Testis (tissue), 5 donors: ENCODE measurements at places on chromosomes 2 and 18.

DNA sequence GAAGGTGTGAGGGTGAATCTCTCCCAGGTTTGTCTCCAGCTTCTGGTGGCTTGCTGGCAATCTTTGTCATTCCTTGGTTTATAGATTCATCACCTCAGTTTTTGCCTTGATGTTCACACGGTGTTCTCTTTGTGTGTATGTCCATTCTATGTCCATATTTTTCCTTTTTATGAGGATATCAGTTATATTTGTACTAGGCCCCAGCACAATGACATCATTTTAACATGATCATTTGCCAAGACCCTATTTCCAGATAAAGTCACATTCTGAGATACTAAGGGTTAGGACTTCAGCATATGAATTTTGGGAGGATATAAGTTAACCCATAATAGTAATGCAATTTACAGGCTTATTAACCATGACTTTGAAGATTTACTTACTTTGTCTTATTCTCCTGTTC, 649.0 kb downstream of the CPS1 start:
- no peak overlapping the region for H3K27ac ChIP-seq
- DNase-seq: no peak
- no peak overlapping the region for H3K4me3 ChIP-seq
- no peaks in the 10 kb centered on the region for H3K27me3 ChIP-seq

DNA sequence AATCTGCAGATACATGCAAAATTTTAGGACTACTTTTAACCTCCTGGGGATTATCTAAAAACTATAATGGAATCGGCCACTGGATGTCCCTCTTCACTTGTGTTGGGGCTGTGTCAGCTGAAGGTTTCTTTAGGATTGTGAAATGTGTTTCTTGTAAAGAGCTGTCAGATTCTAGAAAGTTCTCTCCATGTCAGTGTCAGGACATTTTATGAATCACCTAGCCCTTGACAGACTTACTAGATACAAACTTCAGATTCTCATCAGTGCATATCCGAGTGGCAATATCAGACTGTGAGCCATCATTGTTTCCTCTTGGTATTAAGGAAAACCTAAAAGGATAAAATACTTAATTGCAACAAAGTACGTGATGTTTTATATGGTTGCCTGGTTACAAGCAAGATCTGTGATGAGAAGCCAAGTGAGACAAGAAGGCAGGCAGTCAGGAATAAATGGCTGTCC, 107.3 kb downstream of the CPS1 start:
- H3K27ac ChIP-seq: no peak overlapping the region
- no peaks in the 10 kb centered on the region for H3K36me3 ChIP-seq
- H3K4me3 ChIP-seq: no peak overlapping the region

DNA sequence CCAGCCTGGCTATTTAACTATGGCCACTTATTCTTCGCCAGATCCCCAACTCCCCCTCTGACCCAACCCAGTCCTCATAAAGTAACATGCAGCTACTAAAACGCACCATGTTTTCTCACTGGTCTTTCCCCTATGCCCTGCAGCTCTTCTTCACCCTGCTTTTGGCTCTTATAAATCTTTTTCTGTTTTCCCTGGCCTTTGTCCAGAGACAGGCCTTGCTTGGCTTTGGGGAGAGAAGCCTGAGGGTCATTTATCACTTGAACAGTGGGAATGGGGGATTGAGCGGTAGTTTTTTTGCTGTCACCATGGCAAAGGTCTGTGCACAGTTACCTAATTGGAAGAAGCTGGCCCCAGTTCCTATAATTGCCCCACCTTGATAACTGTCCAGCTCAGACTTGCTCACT, 202.9 kb upstream of the NT5C1B start:
- DNase-seq: no peak
- H3K27ac ChIP-seq: no peak overlapping the region
- no peaks in the 10 kb centered on the region for H3K27me3 ChIP-seq
- H3K4me3 ChIP-seq: no peak overlapping the region
- H3K4me1 ChIP-seq: no peaks in the 10 kb centered on the region

DNA sequence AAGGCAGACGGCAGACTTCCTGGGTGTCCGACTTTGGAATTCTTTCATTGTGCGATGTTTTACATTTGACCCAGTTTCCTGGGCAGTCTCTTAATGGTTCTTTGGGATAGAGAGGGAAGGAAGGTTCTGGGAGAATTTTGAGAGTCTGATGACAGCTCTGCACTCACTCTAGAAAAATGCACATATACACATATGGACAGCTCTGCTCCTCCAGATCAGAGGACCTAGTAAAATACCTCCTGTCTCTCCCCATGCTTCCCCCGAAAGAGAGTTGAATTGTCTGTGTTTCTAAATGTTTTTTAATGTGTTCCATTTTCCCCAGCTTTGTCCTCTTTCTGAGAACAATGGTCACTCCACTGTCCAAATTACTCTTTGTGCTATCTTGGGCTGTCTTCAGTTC, 102.0 kb upstream of the CXCR4 start:
- no peak overlapping the region for H3K4me3 ChIP-seq
- no peaks in the 10 kb centered on the region for H3K36me3 ChIP-seq
- no peaks in the 10 kb centered on the region for H3K27me3 ChIP-seq
- no peaks in the 10 kb centered on the region for H3K4me1 ChIP-seq
- H3K27ac ChIP-seq: no peak overlapping the region

- H3K27me3 ChIP-seq: no peaks in the 10 kb centered on the region
- no peak overlapping the region for H3K4me3 ChIP-seq
- no peaks in the 10 kb centered on the region for H3K4me1 ChIP-seq
- H3K27ac ChIP-seq: no peak overlapping the region
- H3K36me3 ChIP-seq: no peaks in the 10 kb centered on the region
Observed at GRCh38 chr2:121504316-121504715, 26.4 kb upstream of the RNU4ATAC start.

DNA sequence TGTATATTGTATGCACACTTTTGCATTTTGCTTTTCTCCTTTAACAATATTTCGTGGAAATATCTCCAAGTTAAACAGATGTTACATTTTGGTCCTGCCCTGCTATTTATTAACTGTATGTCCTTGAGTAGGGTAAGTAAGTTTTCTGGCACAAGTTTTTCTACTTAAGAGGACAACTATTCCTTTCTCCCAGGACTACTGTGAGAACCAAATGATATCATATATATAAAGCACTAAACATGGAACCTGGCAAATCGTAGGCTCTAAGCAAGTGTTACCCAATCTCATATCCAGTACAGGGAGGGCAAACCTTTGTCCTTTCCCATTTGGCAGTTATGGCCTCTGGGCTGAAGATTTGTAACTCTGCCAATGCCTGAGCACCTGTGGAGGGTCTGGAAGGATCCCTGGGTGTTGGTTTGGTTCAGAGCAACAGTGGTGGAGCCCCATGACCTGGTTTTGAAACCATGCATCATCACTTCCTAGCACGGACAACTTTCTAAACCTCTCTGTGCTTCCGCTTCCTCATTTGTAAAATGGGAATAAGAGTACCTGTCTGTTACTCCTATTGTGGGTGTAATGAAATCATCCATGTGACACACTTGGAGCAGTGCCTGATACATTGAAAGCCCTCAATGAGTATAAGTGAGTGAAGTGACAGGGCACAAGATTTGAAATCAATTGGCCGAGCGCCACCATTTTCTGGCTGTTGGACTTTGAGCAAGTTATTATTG, 28.3 kb upstream of the ICOS start:
- no peak for DNase-seq
- H3K4me1 ChIP-seq: no peaks in the 10 kb centered on the region
- no peak overlapping the region for H3K4me3 ChIP-seq
- H3K36me3 ChIP-seq: no peaks in the 10 kb centered on the region

GRCh38 chr2:41187376-41188122, 735.7 kb upstream of the SLC8A1 start:
- no peaks in the 10 kb centered on the region for H3K4me1 ChIP-seq
- no peak overlapping the region for H3K4me3 ChIP-seq
- no peak overlapping the region for H3K27ac ChIP-seq

DNA sequence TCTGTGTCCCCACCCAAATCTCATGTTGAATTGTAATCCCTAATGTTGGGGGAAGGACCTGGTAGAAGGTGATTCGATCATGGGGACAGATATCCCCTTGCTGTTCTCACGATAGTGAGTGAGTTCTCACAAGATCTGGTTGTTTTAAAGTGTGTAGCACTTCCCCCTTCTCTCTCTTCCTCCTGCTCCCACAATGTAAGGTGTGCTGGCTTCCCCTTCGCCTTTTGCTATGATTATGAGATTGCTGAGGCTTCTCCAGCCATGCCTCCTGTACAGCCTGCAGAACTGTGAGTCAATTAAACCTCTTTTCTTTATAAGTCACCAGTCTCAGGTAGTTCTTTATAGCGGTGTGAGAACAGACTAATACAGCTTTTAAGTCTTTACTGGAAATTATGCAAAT, 193.3 kb upstream of the RBBP8 start:
- H3K27ac ChIP-seq: no peak overlapping the region
- H3K27me3 ChIP-seq: no peaks in the 10 kb centered on the region
- no peak overlapping the region for H3K4me3 ChIP-seq
- DNase-seq: no peak

DNA sequence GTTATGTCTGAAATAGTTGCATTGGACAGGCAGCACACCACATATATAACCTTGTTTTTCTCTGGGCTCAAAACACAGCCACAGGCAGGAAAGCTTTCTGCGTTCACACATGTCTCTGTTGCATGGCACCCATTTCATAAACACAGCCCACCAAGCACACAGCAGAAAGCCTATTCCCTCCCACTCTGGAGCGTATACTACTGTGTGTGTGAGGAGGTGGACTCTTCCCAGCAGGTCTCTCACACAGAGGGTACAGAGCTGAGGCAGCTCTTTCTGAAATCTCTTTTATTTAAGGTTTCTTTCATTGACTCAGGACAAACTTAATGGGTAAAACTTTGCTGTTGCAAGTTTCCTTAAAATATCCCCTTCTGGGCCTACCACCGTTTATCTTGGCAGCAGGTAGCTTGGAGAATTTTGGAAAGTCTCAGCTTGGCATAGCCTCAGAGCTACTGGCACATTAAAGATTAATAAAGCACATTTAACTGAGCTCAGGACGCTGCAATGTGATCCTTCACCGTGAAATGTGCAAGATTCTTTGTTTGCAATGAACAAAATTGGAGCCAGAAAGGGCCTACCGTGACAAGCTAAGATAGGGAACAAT, 105.1 kb upstream of the NCKAP5 start:
- no peaks in the 10 kb centered on the region for H3K27me3 ChIP-seq
- H3K27ac ChIP-seq: no peak overlapping the region
- peaks cover 8% of the 10 kb centered on the region for H3K4me1 ChIP-seq
- H3K4me3 ChIP-seq: no peak overlapping the region
- H3K36me3 ChIP-seq: no peaks in the 10 kb centered on the region

GRCh38 chr2:226970362-226970761, 134.5 kb downstream of the RHBDD1 start:
- H3K4me3 ChIP-seq: no peak overlapping the region
- DNase-seq: no peak
- no peaks in the 10 kb centered on the region for H3K4me1 ChIP-seq
- no peaks in the 10 kb centered on the region for H3K27me3 ChIP-seq
- no peak overlapping the region for H3K27ac ChIP-seq

GRCh38 chr2:46382331-46383112, 85.3 kb downstream of the EPAS1 start:
- no peak overlapping the region for H3K27ac ChIP-seq
- H3K4me1 ChIP-seq: no peaks in the 10 kb centered on the region
- no peaks in the 10 kb centered on the region for H3K36me3 ChIP-seq
- DNase-seq: peak; percentile 10

GRCh38 chr2:236012155-236012554, 156.0 kb downstream of the GBX2 start:
- no peaks in the 10 kb centered on the region for H3K36me3 ChIP-seq
- no peak overlapping the region for H3K4me3 ChIP-seq
- no peak overlapping the region for H3K27ac ChIP-seq
- no peaks in the 10 kb centered on the region for H3K27me3 ChIP-seq
- no peak for DNase-seq
- no peaks in the 10 kb centered on the region for H3K4me1 ChIP-seq

DNA sequence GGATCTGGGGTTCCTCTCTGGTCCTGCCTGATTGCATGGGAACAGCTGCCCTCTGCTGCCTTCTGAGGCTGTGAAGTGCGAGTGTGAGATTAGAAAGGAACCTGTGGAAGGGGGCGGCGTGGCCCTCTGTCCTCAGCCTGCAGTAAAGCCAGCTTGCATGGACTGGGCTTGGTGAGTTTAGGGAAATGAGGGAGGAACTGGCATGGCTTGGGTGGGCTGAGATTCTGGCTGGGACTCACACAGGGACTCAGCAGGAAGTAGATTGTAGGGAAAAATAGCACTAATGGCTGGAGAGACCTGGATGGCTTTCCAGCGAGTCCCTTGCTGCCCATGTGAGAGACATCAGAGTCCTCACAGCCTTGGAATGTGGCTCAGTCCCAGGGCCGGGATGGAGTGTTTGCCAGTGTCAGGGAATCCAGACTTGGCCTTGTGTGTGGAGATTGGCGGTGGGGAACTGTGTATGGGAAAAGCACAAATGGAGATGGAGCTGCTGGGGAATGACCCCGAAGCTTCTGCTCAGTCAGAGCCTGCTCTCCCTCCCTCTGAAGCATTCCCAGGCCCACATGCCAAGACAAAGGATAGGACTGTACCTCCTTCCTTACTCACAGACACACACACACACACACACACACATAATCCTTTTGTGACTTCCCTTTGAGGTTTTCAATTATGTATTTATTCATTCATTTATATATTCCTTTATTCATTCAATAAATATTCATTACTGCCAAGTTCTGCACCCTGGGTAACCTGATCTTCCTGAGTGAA, 115.4 kb downstream of the ACAA2 start:
- H3K27me3 ChIP-seq: no peaks in the 10 kb centered on the region
- peaks cover 4% of the 10 kb centered on the region for H3K4me1 ChIP-seq
- H3K36me3 ChIP-seq: no peaks in the 10 kb centered on the region

DNA sequence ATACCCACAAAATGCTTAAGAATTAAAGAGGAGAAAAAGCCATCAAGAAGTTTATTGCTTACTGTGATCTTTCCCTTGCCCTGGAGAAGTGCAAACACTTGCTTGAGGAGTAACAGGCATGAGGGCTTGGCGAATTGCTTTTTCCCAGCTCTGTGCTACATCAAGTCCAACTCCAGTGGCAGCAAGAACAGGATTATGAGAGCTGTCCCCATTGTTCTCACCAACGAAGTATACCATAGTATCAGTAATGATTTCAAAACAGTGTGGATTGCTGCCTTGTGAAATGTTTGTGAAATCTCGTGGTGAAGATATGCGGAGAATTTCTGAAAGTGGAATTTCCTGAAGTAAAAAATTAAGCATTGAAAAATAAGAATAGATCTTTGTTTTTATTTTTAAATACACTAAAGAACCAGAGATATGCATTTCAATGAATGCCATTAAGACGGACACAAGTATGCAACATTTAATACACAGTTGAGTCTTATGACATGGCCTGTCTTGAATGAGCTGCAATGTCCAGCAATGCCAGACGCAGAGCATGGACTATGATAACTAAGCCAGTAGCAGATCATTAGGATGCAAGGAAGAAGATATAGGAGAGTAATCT, 43.0 kb downstream of the NDUFAF7 start:
- no peak overlapping the region for H3K27ac ChIP-seq
- H3K4me3 ChIP-seq: no peak overlapping the region
- H3K36me3 ChIP-seq: no peaks in the 10 kb centered on the region
- no peaks in the 10 kb centered on the region for H3K27me3 ChIP-seq
- no peaks in the 10 kb centered on the region for H3K4me1 ChIP-seq

DNA sequence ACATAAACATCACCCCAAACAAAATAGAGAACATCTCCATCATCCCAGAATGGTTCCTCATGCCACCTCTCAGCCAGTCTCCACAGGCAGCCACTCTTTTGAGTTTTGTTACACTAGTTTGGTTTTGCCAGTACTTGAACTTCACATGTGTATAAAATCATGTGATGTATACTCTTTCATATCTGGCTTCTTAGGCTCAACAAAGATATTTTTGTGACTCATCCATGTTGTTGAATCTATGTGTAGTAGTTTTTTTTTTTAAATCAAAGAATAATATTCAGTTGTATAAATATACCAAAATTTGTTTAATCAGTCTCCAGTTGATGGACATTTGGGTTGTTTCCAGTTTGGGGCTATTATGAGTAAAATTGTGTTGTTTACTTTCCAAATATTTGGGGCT, 75.9 kb downstream of the PMS1 start:
- no peak overlapping the region for H3K4me3 ChIP-seq
- no peaks in the 10 kb centered on the region for H3K4me1 ChIP-seq
- no peak overlapping the region for H3K27ac ChIP-seq
- no peaks in the 10 kb centered on the region for H3K36me3 ChIP-seq
- DNase-seq: no peak
